Chondrocyte (in vitro differentiated cells): ENCODE measurements at places on chromosomes 1 and 21. TPM values are rescaled to one million over a fixed set of nuclear protein-coding genes. Genes with fewer than 3 reads are reported as not detected.

- no peak overlapping the region for H3K27ac ChIP-seq
- no peaks in the 10 kb centered on the region for H3K36me3 ChIP-seq
- no peak overlapping the region for H3K4me3 ChIP-seq
- peaks cover 26% of the 10 kb centered on the region for H3K27me3 ChIP-seq
- no peak for DNase-seq
Measured at GRCh38 chr1:22317231-22317919, 134.3 kb upstream of the ZBTB40 start.

DNA sequence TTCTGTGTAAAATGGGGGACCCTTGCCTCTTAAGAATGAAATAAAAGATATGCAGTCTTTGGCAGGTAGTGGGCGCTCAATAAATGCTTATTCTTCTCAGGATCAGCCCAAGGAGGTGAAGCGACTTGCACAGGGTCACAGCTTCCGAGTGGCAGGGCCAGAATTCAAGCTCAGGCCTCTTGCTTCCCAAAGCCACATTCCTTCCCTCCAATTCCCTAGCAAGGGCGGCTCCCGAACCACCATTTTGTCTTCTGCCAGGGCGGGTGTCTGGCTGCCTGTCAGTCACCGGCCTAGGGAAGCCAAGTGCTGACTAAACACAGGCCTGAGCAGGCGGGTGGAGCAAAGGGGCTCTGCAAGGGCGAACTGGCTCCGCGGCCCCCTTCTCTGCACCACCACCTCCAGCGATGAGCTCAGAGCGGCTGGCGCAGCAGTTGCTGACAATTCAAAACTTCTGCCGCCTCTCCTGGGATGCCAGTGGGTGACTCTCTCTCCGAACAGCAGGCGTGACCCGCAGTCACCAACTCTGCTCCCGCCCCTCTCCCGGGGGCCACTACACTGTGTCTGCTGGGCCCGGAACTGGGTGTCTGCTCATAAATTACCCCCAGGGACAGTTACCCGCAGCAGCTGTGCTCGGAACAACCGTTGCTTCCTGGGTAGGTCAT is 10.8 kb downstream of the GPR3 start:
- H3K27ac ChIP-seq, result peak overlapping the region; percentile 90
- no peak overlapping the region for H3K4me3 ChIP-seq
- no peak for DNase-seq
- peaks cover 9% of the 10 kb centered on the region for H3K36me3 ChIP-seq
- H3K27me3 ChIP-seq, result no peaks in the 10 kb centered on the region
- peaks cover 47% of the 10 kb centered on the region for H3K4me1 ChIP-seq

DNA sequence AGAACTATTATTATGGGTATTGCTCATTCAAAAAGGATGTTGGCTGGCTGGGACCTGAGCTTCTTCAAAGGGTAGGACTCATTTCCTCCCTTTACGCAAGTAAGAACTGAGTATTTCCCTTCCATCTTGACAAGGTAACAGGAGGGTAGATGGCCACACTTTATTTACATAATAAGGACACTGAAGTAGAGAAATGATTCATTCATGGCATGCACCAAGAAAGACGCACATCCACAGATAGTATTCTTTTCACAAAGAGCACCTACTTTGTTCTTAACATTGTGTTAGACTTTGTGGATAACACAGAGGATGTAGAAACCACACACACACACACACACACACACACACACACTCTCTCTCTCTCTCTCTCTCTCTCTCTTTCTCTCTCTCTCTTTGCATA is 82.9 kb downstream of the FAM78B start:
- no peaks in the 10 kb centered on the region for H3K36me3 ChIP-seq
- H3K4me3 ChIP-seq, result no peak overlapping the region
- no peaks in the 10 kb centered on the region for H3K4me1 ChIP-seq
- DNase-seq, result no peak

DNA sequence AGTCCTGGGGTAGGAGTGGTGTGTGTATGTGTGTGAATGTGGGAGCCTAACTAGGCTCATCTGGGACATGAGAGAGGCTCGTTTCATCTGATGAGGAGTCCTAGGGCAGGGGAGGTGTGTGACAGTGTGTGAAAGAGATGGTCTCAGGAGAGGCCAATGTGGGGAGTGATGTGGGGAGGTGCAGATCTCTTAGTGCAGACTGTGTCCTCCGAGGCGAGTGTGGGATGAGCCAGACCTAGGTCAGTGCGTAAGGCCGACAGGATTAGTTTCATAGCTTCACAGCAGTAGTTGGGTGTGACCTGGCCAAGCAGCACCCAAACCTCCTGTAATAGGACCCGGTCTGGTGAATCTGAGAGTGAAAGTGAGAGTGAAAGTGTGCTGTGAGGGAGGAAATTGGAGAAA is 94.7 kb downstream of the LIPI start:
- H3K4me1 ChIP-seq, result no peaks in the 10 kb centered on the region
- H3K27me3 ChIP-seq, result no peaks in the 10 kb centered on the region
- H3K27ac ChIP-seq, result no peak overlapping the region
- H3K4me3 ChIP-seq, result no peak overlapping the region
- H3K36me3 ChIP-seq, result no peaks in the 10 kb centered on the region
- DNase-seq, result no peak

GRCh38 chr1:116842654-116843053 is 67.1 kb upstream of the PTGFRN start:
- H3K27me3 ChIP-seq, result no peaks in the 10 kb centered on the region
- peaks cover 3% of the 10 kb centered on the region for H3K36me3 ChIP-seq
- DNase-seq, result no peak

DNA sequence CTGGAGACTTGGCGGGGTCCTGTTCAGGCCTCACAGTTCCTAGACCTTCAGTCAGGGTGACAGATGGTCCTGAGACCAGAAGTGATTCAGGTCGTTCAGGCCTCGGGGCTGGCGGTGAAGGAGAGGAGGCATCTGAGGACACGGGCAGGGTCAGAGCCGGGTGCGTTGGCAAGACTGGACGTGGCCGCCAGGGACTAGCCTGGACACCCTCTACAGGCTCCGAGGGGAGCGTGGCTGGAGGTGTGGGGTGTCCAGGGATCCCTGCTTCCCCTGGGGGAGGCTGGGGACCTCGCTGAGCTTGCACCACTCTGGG is 64.0 kb upstream of the TARDBP start:
- DNase-seq, result no peak
- peaks cover 7% of the 10 kb centered on the region for H3K4me1 ChIP-seq
- no peak overlapping the region for H3K27ac ChIP-seq
- H3K27me3 ChIP-seq, result peaks cover 20% of the 10 kb centered on the region
- H3K4me3 ChIP-seq, result no peak overlapping the region
- no peaks in the 10 kb centered on the region for H3K36me3 ChIP-seq

Gene SERTAD4
- total RNA-seq, result 39.1 to 71.7 TPM (median 43.5 TPM) in 3 replicates

Gene AMPD2
- total RNA-seq, result 70.6 to 100 TPM (median 74.2 TPM) in 3 replicates
